Activated naive CD8-positive, alpha-beta T cell treated with anti-CD3 and anti-CD28 coated beads for 36 hours (primary cell): ENCODE measurements at places on chromosomes 7 and 10.

DNA sequence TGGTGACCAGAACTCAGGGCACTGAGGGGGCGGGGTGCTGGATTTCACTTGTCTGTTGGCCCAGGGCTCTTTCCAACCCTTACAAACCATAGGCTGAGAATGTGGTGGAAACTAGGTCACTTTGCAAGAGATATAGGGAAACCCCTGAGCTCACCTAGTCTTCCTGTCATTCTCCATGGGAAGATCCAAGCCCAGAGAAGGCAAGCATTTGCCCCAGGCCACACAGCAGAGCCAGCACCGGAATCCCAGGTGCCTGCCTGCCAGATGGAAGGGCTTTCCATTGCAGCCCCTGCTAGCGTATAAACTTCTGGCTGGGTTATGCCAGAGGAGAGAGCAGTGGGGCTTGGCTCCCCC lies 427 bp downstream of the PYROXD2 start:
- DNase-seq = no peak

DNA sequence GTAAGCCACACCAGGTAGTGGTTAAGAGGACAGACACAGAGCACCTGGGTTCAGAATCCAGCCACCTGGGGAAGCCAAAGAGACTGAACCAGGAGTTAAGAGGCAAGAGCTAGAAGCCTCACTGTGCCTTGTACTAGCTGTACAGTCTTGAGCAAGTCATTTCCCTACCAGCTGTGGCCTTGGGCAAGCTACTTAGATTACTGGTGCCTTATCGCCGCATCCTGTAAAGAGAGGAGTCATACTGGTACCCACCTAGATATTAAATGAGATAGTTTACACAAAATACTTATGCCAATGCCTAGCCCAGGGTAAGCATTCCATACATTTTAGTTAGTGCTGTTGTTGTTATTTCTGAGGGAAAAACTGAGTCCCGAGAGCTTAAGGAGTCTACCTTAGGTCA lies 47.7 kb downstream of the HABP2 start:
- no peak for DNase-seq

DNA sequence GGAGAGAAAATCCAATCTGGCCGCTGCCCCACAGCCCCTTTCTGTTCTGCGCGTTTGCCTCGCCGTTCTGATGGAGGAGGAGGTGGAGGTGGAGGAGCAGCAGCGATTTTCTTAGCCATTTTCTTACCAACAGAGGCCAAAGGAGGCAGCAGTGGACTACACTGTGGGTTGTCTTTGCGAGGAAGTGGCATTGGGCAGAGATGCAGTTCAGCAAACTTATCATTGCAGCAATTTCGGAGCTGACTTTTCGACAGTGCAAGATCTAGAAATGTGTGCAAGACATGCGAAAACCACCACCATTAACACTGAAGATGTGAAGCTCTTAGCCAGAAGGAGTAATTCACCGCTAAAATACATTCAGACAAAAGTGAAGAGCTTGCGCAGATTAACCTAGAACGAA lies 1.9 kb upstream of the ARL4A start:
- peak; percentile 19 for DNase-seq

DNA sequence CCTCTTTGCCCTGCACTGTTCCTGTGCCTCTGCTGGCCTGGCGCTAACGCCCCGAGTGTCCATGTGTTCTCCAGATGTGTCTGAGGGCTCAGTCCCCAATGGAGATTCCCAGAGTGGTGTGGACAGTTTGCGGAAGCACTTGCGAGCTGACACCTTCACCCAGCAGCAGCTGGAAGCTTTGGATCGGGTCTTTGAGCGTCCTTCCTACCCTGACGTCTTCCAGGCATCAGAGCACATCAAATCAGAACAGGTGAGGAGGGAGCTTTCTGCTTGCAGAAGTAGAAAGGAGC lies 60.9 kb downstream of the PAX2 start:
- DNase-seq = no peak

GRCh38 chr10:10796774-10797415 lies 220.8 kb upstream of the CELF2 start:
- DNase-seq = no peak

DNA sequence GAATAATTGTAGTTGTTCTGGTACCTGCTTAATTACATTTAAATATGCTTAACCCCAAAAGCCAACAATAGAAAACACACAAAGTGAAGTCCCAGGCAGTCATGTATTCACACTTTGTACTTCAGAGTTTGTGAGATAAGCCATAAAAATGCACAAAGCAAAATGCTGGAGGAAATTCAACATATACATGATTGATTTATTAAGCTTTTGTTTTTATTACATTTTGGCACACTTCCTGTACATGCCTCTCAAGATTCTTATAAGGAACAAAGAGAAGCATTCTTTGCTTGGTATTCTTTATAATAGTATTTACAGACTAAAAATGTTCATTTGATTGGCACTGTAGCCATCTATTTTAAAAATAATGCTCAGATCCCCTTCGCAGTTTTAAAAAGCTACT lies 107.7 kb upstream of the ANK3 start:
- no peak for DNase-seq

- DNase-seq = no peak
These were observed 45.8 kb downstream of the ZNF736 start for GRCh38 chr7:64359543-64359942.

GRCh38 chr7:68977385-68978055 lies 620.8 kb upstream of the AUTS2 start:
- DNase-seq = no peak

- DNase-seq = no peak
These were observed 561.9 kb upstream of the GHITM start for GRCh38 chr10:83577421-83577820.

DNA sequence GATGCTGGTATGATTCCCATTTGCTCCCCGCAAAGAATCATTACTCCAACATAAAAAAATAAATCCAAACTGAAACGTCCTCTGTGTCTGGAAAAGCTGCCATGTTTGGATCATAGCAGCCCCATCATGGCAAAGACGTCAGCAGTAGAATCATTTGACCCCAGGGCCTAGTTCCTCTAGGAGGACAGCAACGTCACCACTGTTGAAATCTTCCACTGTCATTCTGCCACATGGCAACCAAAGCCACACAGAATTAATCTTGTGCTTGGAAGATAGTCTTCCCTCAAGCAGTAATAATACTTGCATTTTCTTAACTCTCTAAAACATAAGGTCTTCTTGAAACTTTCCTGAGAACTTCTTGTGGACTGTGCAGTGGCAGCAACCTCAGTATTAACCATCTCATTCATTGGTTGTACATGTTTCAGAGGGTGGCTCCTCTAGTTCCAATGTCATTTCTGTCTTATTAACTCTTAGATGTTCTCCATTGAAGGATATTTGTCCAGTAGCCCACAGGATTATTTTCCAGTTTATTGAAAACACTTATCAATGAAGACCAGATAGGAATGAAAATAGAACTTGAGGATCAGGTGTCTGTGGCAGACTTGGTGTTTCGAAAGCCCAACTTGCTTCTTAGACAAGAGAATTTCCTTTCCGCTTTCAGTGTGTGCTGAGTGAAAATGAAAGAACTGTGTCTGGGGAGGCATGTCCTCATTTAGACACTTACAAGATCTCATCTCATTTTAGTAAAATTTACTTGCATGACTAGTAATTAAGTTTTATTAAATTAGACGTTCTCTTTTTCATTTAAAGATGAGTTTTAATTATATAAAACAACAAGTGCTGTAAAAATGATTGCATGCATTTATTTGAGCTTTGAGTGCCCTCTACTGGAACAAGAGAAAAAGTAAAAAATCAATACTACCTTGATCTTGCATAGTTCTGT lies 28.9 kb upstream of the INHBA start:
- DNase-seq = no peak

DNA sequence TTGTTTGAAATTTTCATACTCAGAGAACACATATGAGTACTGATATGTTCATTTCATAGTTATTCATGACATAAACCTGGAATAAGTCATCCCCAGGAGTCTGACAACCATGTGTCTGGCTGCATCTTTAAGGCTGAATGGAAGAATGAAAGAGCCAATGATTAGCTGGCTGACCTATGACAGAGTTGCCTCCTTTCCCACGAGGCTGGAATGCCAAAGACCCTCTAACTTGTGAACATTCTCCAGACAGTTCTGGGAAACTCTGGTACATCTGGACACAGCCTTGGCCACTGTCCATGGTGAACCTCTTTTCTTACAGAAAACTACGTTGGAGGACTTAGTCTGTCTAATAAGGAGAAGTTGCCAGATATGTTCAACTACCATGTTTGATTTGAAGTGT lies 380.8 kb upstream of the MKI67 start:
- no peak for DNase-seq

- DNase-seq = no peak
These were observed 453.7 kb downstream of the SDK1 start for GRCh38 chr7:3754493-3755341.

DNA sequence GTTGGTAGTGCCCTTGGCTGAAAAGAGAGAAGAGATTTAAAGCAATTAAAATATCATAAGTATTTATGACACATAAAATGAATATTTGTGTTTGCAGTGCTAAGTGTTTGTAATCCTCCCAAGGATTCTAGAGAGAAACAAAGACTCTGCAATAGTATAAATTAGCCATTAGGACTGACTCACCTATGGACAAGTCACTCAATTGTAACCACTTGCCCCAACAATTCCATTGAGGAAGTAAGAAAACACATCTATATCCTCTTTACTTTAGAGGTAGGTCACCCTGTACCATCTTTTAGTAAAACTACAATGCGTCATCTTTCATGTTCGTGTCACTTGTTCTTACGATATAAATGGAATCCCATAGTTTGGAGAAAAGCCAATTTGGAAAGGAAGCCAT lies 85.7 kb upstream of the INHBA start:
- DNase-seq = no peak

- no peak for DNase-seq
These were observed 1.2 kb upstream of the FAM241B start for GRCh38 chr10:69628891-69629290.

GRCh38 chr7:29077854-29078253 lies 68.5 kb downstream of the CPVL start:
- DNase-seq = no peak

DNA sequence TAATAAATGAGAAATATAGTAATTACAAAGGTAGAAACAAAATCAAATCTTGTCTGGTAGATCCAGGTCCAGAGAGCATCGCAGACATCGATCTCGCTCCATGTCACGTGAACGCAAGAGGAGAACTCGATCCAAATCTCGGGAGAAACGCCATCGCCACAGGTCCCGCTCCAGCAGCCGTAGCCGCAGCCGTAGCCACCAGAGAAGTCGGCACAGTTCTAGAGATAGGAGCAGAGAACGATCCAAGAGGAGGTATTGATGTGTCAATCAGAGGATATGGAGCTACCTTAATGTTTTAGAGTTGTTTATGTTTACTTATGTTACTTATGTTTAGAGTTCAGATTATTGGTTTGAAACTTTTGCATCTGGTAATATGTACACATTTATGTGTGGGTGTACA lies 57.8 kb downstream of the LUC7L2 start:
- no peak for DNase-seq

- peak; percentile 31 for DNase-seq
These were observed 126.9 kb downstream of the VIPR2 start for GRCh38 chr7:159017741-159018140.

GRCh38 chr10:16521311-16522016 lies at the start of gene C1QL3:
Gene C1QL3 (minus strand): TSS chr10:16521879. CDS start chr10:16521065, 814 bp downstream.
- DNase-seq = peak; percentile 41

DNA sequence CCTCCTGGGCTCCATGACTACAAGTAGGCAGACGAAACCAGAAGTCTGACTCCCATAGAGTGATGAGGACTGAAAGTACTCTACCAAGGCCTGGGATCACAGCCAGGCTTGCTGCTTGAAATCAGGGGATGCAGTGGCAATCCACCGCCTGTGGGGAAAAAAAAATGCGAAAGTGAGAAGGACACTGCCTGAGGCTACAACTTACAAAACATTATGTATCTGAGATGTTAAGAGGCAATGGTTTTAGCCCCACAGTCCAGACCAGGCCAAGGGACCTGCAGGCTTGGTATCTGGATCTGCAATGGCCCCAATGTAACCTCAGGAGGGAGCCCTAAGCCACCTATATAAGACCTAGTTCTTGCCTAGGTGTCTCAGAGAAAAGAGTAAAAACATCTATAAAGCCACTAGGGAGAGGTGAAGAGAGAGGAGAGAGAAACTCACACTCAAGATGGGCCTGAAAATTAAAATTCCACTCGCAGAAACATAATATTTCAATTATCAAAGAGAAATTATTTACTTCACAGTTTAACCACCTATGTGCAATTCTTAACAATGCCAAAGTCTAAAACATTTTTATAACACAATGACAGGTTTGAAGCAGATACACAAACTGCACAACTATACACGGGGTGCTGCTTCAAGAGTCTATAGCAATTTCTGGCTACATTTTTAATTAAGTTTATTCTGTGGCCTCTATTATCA lies 13.9 kb downstream of the DNAJC1 start:
- DNase-seq = peak; percentile 14

DNA sequence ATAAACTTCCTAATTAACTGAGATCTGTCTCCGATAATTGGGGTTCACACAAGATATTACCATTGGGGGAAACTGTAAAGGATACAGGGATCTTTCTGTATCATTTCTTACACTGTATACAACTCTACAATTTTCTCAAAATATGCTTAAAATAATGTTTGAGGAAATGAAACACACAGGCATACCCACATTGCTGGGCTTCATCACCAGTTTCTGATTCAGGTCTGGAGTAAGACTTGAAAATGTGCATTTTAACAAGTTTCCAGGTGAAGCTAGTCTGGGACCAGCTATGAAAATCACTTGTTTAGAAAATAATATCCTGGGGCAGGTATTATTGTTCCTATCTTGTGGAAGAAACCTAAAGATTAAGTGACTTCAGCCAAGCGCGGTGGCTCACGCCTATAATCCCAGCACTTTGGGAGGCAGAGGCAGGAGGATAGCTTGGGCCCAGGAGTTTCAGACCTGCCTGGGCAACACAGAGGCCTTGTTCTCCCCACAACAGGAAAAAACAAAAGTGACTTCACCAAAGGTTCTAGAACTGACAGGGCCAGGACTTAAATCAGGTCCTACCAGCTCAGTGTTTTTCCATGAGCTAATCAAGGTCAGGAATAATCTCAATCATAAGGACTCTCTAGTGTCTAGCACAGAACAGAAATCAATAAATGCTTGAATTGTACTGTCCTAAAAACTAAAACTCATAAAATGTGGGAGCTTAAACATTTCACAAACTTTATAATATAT lies 12.6 kb downstream of the TOMM7 start:
- DNase-seq = no peak

DNA sequence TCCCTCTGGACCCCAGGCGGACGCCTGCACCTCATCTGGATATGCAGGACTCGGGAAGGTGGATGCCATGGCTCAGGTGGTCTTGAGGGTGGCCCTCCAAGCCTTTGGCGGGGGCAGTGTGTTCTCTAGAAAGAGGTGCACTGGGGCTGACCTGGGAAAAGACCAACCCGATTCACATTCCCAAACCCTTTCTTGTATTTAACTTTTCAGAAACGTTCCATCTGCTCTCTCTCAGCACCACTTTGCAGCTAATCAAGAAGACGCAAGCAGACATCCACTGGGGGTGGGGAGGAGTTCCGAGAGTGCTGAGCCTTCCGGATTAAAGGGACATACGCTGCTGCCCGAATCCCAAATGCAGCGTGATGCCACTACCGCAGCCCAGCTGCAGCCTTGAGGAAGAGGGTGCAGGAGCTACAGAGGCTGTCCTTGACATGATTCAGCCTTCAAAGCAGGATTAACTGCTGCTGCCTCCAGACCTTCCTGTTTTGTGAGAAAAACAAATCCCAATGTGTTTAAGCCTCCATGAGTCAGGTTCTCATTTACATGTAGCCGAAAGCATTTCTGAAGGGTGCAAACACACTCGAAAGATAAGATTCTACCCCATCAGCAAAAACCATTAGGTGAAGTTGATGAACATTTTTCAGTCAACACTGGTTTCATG lies 39.9 kb downstream of the RBM17 start:
- DNase-seq = no peak

GRCh38 chr7:50190776-50191175 lies 97.7 kb upstream of the ZPBP start:
- no peak for DNase-seq
